Mesenteric fat pad (tissue), 1 donor: ENCODE measurements at places on chromosomes 11 and 22.

GRCh38 chr11:115591380-115591779, 87.2 kb upstream of the CADM1 start:
- no peak for DNase-seq

DNA sequence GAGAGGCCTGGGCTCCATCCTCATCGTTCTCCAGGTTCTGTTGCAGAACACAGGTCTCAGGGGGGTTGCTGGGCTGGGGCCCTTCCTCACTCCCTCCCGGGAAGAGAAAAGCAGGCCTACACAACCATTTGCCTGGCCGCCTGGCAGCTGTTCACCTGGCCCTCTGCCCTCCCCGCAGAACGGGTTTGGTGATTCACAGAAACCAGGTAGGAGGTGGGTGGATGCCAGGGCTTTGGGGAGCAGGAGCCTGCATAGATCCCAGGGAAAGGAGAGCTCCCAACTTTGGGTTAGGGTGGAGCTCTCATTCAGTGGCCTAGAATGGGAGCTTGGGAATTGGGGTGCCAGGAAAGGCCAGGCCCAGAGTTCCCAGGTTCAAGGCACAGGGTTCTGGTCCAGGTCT, 995 bp downstream of the TMEM134 start:
- DNase-seq, result no peak

DNA sequence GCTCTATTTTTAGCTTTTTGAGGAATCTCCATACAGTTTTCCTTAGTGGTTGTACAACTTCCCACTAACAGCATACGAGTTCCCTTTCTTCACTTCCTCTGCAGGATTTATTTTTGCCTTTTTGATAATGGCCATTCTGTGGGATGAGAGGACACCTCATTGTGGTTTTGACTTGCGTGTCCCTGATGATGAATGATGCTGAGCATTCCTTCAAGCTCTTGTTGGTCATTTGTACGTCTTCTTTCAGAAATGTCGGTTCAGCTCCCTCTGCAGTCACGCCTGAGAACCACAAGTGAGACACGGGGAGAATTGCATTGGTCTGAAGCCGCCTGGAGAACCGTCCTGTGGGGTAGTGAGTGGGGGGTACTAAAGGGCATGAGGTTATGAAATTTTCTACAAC, 2.0 kb upstream of the KRTAP5-10 start:
- DNase-seq, result peak; percentile 26

- DNase-seq, result no peak
Measured at GRCh38 chr22:30969532-30970355, 679 bp downstream of the TUG1 start.

DNA sequence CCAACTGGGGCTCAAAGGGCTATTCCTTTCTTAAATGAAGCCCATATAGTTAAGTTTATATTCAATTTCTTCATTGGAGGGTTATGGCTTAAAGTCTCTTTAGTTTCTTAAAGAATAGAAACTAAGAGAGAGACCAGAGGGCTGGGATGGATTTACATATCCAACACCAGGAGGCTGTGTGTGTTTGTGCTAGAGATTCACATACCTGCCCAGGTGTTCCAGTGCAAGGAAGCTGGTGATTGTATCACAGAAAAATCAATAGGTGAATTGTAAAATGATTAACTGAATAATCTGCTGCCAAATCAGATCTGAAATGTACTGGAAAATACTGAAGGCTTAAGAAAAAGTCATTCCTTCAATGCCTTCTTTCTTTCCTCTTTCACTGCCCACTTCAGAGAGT, 148.2 kb upstream of the BDNF start:
- no peak for DNase-seq

GRCh38 chr11:72720047-72720446, 32.2 kb downstream of the ARAP1 start:
- no peak for DNase-seq

DNA sequence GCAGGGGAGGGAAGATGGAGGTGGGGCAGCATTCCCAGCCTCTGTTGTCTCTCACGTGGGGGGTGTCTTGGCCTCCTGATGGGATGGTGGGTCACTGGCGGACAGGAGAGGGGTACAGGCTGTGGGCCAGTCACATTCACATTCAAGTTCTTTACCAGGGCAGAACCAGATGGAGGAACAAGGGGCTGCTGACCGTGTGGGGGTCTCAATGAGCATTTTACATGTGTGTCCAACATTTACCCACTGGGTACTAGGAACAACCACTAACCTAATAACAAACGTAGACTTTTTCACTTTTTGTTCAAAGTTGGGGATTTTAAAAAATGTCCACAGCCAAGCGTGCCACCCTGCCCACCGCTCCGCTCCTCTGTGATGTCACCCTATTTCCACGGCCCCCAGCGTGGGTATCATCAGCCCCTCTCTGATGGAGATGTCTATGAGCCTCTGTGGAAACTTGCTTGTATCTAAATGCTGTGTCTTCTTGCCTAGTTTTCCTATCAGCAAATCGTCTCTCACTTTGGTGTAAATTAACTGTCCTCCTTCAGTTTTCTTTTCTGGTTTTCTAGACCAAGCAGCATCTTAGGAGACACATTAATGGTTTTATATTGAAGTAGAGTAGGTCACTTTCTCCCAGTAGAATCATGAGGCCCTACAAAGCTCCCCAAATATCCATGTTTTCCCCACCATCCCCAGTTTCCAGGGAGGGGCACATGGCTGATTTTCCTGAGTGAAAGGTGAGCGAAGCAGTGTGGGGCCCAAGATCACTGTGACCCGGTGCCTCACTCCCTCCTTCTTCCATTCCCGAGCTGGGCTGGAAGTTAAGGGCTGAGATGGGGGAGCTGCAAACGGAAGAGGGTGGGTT, 936.7 kb downstream of the BRD1 start:
- no peak for DNase-seq

DNA sequence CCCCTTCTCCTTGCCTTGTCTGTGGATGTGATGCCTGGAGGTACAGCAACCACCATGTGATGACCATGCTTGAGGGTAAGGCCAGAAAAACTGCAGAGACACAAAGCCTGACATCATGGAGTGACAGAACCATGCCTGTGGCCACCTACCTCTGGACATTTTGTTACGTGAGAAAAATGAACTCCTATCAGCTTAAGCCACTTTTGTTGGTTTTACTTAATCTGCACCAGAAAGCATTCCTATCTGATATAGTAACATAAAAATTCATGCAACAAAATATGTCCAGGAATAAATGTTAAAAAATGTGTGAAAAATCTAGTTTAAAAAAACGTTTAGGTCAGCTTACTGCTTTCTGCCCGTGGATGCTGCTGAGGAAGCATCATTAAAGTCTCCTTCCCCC, 42.6 kb upstream of the P4HA3 start:
- no peak for DNase-seq

GRCh38 chr11:35377262-35377661, 42.1 kb downstream of the SLC1A2 start:
- no peak for DNase-seq

DNA sequence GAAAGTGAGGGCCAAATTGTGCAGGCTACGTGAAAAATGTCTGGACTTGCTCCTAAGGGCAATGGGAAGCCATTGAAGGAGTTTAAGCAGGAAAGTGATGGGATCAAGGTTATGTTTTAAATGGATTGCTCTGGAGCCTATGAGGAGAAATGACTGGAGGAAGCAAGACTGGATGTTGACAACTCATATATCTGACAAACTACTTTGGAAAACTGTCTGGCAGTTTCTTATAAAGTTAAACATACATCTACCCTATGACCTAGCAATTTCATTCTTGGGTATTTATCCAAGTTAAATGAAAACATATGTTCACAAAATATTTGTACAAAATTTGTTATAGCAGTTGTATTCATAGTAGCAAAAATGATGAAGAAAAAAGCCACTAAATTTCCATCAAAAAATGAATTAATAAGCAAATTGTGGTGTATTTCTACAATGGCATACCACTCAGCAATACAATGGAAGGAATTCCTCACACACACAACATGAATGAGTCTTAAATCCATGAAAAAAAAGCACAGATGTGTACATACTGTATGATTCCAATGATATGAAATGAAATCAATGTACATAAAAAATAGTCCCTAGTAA, 24.1 kb downstream of the FZD4 start:
- no peak for DNase-seq

DNA sequence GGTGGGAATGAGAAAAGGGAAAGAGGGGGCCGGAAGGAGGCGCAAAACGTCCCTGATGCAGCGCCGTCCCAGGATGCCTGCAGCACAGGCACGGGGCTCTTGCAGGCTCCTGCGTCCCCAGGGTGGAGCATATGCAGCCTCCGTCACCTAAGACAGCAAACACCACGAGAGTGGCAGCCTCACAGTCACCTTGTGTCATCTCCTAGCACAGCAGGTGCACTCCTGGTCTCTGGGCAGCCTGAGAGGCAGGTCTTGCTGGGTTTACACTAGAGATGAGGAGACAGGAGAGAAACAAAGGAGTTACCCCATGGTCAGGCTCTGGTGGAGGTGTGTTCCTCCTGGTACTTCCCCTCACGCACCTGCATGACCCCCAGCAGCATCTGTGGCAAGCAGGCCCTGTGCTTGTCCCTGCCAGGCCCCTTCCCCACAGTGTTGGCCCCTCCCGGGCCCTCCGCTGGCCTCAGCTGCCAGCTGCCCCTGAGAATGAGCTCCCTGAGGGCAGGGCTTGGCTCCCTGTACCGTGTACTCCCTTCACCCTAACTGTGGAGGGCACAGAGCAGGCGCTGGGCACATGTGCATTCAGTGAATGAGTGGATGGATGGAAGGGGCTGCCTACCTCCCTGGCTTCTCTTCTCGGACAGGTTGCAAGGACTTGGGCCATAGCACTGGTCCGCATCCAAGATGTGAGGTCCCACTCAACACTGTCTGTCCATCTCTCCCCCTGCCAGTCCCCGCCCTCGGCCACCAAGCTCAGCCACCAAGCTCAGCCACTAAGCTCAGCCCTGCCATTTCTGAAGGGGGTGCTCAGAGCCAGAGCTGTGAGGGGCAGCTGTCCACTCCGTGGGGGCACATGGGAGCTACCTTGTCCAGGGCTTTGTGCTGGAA, 988.6 kb downstream of the BRD1 start:
- DNase-seq, result no peak

DNA sequence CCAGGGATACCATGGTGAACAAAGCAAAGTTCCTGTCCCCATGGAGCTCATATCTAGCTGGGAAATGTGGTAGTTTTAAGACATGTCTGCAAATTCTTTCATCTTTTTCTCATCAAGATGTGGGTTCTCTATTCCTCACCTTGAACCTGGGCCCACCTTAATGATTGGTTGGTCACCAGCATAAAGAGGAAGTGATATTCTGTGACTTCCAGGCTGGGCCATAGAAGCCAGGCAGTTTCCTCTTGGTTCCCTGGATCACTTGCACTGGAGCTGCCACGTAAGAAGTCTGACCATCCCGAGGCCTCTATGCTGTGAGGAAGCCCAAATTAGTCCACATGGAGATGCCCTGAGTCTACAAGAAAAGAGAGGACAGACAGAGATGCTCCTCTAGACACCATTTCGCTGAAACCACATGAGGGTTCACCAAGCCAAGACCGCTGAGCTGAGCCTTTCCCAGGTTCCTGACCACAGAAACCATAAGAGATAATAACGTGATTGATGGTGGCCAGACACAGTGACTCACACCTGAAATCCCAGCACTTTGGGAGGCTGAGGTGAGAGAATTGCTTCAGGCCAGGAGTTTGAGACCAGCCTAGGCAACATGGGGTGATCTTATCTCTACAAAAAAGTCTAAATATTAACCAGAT, 119.5 kb upstream of the ISX start:
- DNase-seq, result no peak

- no peak for DNase-seq
Measured at GRCh38 chr11:104329078-104329665, 165.2 kb upstream of the PDGFD start.

DNA sequence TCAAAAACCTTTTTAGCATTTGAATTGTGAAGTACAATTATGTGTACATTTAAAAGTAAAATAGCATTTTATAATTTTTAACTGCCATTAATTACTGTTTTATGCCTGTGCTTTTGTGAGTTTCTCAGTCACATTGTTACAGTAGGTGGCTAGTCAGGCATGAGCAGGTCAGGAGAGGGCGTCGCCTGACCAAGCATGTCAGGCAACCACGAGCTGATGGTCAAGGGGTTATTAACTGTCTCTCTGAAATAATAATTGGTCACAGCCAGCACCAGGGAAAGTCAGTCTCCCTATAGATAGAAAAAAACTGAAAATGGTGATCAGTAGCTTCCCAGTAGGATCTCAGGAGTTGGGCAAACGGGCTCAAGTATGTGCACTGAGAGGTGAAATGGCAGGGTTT, 19.4 kb upstream of the CCDC81 start:
- DNase-seq, result no peak

DNA sequence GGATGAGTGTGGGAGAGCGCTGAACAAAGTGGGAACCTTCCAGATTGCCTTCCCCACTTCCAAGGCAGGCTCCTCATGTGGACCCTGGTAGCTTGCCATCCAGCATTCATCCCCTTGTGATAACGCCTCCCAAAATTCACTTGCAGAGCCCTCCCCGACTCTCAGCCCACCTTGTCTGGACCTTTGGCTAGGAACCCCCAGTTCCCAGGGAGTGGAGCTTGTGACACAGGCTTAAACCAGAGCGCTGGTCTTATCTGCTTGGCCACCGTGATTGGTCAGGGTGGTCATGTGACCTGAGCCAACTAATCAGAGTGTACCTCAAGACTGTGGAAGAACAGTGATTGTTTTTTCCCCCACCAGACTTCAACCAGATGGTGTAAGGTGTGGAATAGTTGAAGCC, 9.6 kb upstream of the SLC35C1 start:
- peak; percentile 76 for DNase-seq

DNA sequence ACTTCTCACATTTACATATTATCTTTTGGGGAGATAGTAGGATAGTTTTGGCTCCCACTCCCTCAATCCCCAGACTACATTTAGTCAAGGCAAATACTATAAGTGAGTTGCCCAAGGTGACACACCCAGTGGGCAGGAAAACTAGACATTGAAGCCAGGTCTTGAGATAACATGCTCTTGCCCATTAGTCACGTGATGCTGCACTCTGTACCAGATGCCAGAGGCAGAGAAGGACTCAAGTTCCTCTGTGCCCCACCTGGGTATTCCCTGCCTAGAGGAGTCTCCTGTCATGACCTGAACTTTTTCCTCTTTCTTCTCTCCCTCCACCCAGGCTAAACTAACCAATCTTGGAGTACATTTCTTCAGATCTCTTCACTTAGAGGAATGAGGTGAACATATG, 484.9 kb downstream of the BUD13 start:
- no peak for DNase-seq

- DNase-seq, result peak; percentile 82
Measured at GRCh38 chr11:69005183-69005630, 7.8 kb downstream of the MRGPRF start.

GRCh38 chr11:121964591-121964990, 151.4 kb downstream of the BLID start:
- DNase-seq, result no peak

- peak; percentile 67 for DNase-seq
Measured at GRCh38 chr11:45147891-45148675, 1.6 kb downstream of the PRDM11 start.

DNA sequence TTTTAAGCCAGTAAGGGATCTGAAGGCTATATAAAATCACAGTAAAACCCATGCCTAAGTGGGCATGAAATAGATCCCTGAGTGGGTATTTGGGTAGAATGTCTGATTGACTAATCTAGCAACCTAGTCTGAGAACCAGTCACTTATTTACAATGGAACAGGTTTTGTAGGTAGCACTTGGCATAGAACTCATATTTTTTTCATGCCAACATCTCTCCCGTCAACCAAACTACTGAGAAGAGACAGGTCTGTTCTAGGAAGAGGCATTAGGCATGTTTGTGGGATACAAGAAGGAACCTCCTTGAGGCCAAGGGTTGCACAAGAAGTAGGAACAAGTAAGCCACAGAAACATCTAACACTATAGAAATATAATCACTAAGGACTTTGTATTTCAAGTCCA, 840.4 kb upstream of the TENM4 start:
- DNase-seq, result no peak

GRCh38 chr11:100865443-100866065, 178.5 kb downstream of the ARHGAP42 start:
- no peak for DNase-seq

GRCh38 chr11:61621917-61622585, 41.2 kb upstream of the SYT7 start:
- DNase-seq, result no peak
